ENCODE measurements at places on chromosomes 2 and 18. TPM values are rescaled to one million over a fixed set of nuclear protein-coding genes. Genes with fewer than 3 reads are reported as not detected.

Gene SCN7A
- 0.42 TPM for total RNA-seq

- no peak for DNase-seq
These were observed 100.2 kb downstream of the SH3RF3 start for GRCh38 chr2:109229094-109229675.

- no peak for DNase-seq
These were observed 88.2 kb upstream of the RAPGEF4 start for GRCh38 chr2:172647439-172647838.

Gene KLHL41
- total RNA-seq: not detected

Gene NT5DC4
- total RNA-seq: not detected

DNA sequence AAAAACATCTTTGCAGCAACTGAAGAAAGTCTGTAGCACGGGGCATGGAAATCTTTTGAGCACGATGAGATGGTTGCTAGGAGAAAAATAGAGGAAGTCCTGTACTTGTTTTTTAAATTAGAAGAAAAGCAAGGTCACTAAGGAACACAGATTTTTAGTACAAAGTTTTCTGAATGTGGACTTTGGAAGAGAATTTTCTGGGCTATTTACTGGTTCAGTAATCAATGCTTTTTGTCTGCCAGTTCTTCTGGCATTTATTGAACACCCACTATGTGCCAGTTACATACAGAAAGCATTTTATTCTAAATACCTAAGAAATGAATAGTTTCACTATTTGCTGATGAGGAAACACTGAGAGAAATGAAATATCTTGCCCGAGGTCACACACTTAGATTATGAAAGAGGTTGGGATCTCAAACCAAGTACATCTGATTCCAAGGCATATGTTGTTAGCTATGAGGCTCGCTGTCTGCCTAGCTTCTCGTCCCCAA is 15.6 kb upstream of the MAP3K20 start:
- DNase-seq: no peak

- DNase-seq: no peak
These were observed 36.5 kb upstream of the SLC39A10 start for GRCh38 chr2:195620501-195620900.

DNA sequence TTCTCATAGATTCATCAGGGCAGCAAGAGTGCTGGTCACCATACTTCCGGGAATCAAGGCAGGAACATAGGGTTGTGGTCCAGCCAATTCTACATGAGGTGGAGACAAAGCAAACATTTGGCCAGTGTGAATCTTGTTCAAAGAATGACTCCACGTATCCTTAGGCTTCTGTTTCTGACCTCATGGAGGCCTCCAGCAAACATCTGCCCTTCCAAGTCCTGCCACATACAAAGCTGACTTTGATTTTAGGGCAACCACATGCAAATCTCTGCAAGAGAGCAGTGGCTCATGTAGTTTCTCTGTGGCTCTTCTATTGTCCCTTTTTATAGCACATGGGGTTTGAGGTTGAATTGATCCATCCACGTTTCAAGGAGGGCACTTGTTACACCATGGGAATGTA is 132.1 kb upstream of the MMADHC start:
- DNase-seq: no peak

Gene DCC
- 0.70 TPM for total RNA-seq

DNA sequence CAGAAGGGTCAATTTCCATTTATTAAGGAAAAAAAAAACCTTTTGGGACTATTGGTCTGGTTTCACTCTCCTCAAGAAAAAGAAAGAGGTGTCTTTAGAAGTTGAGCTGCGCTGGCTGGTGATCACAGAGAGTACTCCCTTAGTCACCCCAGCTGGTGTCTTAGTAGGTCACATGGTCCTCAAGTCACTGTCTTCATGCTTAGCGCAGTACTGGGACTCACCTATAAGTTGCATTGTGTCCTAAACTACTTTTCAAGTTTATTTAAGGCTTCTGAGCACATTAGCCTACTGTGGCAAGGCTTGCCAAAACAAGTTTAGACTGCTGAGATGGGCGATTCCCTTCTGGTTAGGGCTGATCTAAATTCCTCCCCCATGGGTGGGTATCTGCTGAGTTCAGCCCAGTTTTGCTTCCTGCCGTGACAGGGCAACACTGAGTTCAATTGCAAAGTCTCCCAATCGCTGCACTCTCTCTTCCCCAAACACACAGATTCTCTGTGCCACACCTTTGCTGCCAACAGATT is 824.9 kb upstream of the CRIM1 start:
- DNase-seq: no peak

Gene GPAT2
- 2.2 TPM for total RNA-seq

- no peak for DNase-seq
These were observed 55.4 kb upstream of the RAPH1 start for GRCh38 chr2:203590496-203590895.

Gene ADCY3
- total RNA-seq: 30.1 TPM

Gene CMPK2
- 0.12 TPM for total RNA-seq

Gene CCDC148
- 1.2 TPM for total RNA-seq

DNA sequence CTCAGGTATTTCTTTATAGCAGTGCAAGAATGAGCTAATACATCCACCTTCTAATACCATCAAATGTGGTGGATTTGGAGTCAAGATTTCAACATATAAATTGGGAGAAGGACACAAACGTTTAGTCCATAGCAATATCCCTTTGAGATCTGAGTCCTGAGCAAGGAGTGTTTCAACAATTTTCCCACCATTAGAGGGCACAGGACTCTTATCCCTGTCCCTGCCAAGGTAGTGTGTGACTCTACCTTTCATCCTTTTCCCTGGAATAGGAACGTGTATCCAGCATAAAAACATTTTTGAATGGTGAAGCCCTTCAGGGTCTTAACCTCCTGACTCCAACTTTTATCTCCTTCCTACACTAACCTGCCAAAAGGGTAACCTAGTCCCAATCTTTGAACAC is 181.3 kb upstream of the SRD5A2 start:
- DNase-seq: no peak

DNA sequence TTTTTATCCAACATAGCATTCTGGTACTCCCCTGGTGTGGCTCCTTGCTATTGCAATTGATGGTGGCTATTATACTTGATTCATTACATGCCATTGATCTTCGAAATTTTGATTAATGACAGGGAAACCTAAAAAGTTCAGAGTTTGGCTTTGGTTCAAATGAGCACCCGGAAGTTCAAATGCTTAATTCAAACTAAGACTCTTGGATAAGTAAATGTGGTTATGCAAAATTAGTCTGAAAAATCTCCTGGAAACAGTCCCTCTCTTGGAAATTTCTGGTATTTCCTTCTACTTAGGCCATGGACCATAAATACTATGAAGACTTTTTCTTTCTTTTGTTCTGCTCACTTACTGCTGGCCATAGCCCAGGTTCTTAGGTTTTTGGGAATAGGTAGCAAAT is 65.3 kb upstream of the SMIM21 start:
- DNase-seq: no peak

DNA sequence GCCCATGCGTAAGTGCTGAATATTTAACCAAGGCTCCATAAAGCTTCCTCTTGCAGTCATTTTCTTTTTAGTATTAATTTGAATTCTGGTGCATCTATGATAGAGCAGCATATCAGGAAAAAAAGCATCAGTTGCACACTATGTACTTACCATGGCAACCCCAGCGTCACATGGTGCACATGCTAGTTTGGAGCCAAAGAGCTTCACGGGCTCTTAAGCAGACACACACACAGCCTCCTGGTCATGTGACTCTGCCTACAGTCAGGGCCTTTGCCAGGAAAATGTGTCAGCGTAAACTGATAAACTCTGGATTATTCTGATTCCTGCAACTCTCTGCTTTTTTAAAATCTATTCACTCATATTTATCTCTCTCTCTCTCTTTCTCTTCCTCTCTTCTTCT is 30.2 kb downstream of the NYAP2 start:
- peak; percentile 30 for DNase-seq

GRCh38 chr2:140436936-140437335 is 1656.7 kb upstream of the NXPH2 start:
- DNase-seq: peak; percentile 8

Gene TPGS2
- 167 TPM for total RNA-seq

GRCh38 chr18:74531043-74531442 is 3.3 kb upstream of the CNDP1 start:
- no peak for DNase-seq

DNA sequence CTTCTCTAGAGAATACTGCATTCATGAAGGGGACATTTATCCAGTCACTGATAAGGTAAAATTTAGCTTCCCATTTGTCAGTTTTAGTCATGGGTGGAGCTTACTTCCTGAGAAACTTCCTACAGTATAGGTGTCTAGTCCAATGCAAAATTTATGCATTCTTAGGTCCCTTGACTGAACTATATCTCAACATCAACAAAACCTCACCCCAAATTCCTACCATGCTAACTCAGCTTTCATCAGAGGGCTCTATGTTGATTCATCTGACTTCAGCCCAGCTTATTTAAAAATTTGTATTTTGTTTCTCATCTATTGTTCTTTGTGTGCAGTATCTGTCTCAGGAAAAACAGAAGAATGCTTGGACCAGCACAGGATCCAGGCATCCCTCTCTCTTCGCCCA is 296.4 kb upstream of the ACVR2A start:
- DNase-seq: no peak

- DNase-seq: no peak
These were observed 20.5 kb upstream of the RPL37A start for GRCh38 chr2:216478151-216478550.

GRCh38 chr2:152336119-152336853 is 1.3 kb downstream of the FMNL2 start:
- DNase-seq: peak; percentile 74

- DNase-seq: no peak
These were observed 10.7 kb upstream of the RNU4ATAC start for GRCh38 chr2:121519732-121520640.

DNA sequence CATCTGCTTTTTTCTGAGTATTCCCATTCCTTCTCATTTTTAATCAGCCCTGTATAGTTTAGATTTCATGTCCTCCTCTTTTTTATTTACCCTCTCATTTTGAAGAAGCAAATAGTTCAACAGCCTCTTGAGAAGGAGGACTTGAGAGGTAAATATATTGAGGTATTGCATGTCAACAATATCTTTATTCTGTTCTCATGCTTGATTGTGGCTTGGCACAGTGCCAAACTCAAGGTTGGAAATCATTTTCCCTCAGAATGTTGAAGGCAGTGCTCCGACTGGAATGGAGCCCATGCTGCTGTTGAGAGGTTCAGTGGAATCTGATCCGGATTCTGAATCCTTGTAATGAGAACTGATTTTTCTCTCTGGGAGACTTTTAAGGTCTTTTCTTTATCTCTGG is 31.0 kb upstream of the GALNT3 start:
- DNase-seq: no peak

DNA sequence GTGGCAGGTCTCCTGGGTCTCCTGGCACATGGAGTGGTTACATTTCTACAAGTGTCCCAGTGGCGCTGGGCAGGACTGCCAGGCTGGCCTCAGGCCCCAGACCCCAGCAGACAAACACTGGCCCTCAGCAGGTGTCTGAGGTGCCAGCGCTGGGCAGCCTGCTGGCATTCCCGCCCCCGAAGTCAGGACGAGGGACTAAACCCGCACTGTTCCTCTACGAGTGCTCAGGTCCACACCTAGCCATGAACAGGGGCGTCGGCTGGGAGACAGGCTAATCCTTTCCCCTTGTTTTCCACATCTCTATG is 12.8 kb downstream of the SNED1 start:
- DNase-seq: no peak

Gene CD226
- total RNA-seq: not detected

- DNase-seq: no peak
These were observed 66.1 kb upstream of the CDCA7 start for GRCh38 chr2:173288561-173288960.

Gene NDUFS1
- total RNA-seq: 79.8 TPM

GRCh38 chr2:126634273-126634861 is 21.6 kb upstream of the GYPC start:
- DNase-seq: peak; percentile 63

Gene KIAA2012
- 0.03 TPM for total RNA-seq

Gene GALR1
- 0.74 TPM for total RNA-seq
